Midbrain (tissue), 1 donor: ENCODE measurements at places on chromosomes 3 and 15.
A peak's percentile ranks its signal among the peaks of the same experiment; 100 is the strongest.

- DNase-seq, result no peak
Observed at GRCh38 chr3:32113566-32113965, 7.1 kb downstream of the GPD1L start.

- DNase-seq, result no peak
Observed at GRCh38 chr15:95196176-95196915, 965.0 kb downstream of the MCTP2 start.

- no peak for DNase-seq
Observed at GRCh38 chr15:95840855-95841254, 489.6 kb upstream of the NR2F2 start.

GRCh38 chr15:72800833-72801481 is 17.4 kb upstream of the ADPGK start:
- DNase-seq, result no peak

- DNase-seq, result no peak
Observed at GRCh38 chr3:46895761-46896160, 18.2 kb downstream of the PTH1R start.

DNA sequence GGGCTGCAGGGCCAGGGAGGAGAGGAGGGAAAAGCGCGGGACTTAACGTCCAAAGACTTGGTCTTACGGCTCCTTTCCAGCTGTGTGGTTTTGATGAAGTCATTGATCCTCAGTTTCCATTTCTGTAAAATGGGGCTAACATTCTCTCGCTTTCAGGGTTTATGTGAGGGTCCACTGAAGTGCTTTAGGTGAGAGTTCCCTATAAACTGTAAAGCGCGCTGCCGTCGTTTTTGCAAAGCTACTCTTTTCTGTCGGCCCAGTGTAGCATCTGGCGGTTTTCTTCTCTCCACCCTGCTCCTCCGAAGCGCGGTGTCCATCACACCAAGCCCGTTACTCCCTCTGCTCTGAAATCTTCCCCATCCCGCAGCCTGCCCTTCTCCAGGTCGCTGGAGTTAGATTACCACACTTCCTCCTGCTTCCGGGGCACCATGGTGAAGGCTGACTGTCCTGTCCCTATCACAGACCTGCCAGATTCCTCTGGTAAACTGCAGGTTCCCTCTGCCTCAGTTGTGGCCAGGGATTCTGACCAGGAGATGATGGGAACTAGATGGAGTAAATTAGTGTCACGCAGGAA is 702 bp upstream of the DNAJC17 start:
- no peak for DNase-seq

GRCh38 chr3:72473156-72473555 is 375.1 kb downstream of the SHQ1 start:
- no peak for DNase-seq

- no peak for DNase-seq
Observed at GRCh38 chr3:52090933-52091468, 34.6 kb upstream of the DUSP7 start.

DNA sequence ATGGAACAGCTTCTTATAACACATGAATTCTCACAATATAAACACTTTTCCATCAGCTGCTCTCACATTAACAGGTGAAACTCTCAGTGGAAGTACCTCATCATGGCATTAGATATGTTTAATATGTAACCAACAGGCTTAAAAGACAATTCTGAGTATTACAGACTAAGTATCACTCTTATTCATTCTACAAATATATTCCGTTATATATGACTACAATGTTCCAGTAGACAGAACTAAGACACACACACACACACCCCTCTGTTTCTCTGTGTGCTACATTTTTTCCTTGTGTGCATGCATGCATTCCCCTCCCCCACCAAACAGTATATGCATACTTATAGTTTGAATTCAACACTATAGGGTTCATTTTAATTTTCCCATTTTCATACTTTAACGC is 32.4 kb downstream of the MRPL3 start:
- DNase-seq, result no peak

GRCh38 chr3:18919158-18919557 is 229.2 kb upstream of the KCNH8 start:
- DNase-seq, result no peak

DNA sequence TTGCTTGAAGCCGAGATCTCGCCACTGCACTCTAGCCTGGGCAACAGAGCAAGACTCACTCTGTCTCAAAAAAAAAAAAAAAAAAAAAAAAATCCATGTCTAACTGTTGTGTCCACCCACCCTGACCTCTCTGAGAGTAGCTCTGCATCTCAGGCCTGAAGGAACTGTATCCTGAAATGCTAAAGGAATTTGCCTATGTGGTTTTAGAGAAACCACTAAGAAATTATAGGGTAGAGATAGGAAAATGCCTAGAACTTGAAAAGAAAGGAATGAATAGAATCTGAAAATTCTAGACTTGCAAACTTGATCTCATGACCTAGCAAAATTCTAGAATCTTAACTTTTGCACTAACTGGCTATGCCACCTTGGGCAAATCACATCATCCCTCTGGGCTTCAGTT is 217.5 kb upstream of the ROPN1 start:
- DNase-seq, result no peak

- DNase-seq, result no peak
Observed at GRCh38 chr3:36750737-36751136, 13.6 kb downstream of the DCLK3 start.

DNA sequence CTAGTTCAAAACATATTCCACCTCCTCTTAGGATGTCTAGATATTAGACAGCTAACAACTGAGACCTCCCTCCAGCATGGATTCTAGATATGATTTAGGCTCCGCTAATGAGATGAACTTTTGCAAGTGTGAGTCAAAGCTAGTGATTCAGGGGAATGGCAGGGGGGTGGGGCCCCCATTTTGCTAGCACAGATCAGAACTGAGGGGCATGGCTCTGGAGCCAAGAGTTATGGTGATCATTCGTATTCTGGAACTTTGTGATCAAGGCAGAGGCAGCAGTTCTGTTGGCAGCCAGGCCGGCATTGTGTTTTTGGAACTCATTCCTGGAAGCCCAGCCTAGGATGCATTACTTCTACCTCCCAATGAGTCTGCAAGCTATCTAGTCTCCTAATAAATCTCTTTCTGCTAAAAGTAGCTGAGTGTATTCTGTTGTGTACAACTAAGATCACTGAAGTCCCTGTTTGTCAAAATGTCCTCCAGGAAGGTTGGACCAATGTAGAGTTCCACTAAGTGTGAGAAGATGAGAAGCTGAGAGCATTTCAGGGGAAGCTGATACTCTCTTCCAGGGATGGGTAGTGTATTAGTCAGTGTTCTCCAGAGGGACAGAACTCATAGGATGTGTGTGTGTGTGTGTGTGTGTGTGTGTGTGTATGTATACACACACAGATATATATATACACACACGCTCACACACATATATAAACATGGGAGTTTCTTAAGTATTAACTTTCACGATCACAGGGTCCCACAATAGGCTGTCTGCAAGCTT is 312.7 kb downstream of the TLE3 start:
- DNase-seq, result no peak

GRCh38 chr3:6074952-6075351 is 786.0 kb upstream of the GRM7 start:
- DNase-seq, result no peak

GRCh38 chr3:30112902-30113484 is 493.4 kb upstream of the TGFBR2 start:
- DNase-seq, result peak; percentile 80

GRCh38 chr3:116464276-116464798 is 19.1 kb upstream of the LSAMP start:
- DNase-seq, result no peak

GRCh38 chr3:194165271-194166018 is 29.5 kb downstream of the HES1 start:
- no peak for DNase-seq

- no peak for DNase-seq
Observed at GRCh38 chr15:48833526-48834239, 22.8 kb upstream of the CEP152 start.

DNA sequence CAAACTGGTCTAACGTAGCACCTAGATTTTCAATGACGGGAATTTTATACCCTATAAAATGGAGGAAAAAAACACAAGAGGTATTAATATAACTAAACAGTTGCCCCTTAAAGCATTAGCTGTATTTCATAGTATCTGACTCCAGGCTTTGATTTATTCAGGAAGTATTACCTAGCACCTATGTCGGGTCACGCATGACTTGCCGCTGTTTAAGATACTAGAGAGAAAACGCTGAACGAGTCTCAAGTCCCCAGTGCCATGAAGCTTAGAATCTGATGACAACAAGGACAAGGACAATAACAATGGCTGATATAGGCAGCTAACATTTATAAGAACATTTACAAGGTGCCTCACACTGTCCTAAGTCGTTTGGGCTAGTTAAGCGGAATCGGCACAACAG is 1.9 kb downstream of the SNRPA1 start:
- DNase-seq, result no peak

GRCh38 chr3:99388780-99389179 is 249.6 kb upstream of the COL8A1 start:
- DNase-seq, result no peak

DNA sequence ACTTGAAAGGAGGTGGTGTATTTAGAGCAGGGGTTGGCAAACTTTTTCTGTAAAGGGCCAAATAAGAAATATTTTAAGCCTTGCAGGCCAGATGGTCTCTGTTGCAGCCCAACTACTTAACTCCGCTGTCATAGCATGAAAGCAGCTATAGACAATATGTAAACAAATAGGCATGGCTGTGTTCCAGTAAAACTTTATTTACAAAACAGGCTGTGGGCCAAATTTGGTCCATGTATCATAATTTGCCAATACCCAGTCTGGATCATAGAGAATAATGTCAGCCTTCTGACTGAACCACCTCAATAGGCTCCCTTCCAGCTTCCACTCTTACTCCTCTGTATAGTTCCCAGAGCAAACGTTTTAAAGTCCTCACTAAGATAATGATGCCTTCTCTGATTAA is 638.8 kb upstream of the CFAP20DC start:
- DNase-seq, result no peak

GRCh38 chr15:34055868-34056595 is 17.0 kb upstream of the AVEN start:
- no peak for DNase-seq

DNA sequence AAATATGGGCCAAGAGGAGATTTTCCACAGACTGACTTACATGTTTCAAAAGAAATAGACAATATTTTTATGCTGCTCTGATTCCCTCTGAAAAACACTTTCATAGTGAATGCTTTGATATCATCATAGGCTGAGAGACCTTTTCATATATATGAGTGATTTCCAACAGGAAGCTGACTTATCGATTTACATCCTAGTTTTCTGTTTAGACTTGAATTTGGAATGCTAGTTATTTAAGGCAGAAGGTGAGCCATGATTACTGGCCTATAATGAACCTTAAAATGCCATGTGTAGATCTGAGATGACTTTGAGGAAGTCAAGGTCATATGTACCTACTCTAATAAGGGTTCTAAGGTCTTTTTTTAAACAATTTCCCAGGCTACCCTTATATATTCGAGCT is 1126.1 kb downstream of the ROBO1 start:
- DNase-seq, result no peak

DNA sequence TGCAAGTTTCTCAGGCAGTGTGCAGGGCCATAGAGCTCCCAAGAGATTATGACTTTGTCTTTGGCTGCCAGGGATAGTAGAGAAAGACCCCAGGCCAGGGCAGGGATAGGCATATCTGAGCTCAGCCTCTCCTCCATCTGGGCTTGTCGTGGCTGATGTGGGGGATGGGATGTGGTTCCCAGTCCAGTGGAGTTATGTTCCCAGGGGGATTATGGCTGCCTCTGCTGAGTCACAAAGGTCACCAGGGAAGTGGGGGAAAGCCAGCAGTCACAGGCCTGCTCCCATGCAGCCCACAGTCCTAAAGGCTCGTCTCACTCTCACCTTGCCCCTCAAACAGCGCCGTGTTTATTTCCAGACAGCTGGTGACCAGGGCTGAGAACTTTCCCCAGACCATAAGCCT is 354.9 kb downstream of the SI start:
- DNase-seq, result no peak

DNA sequence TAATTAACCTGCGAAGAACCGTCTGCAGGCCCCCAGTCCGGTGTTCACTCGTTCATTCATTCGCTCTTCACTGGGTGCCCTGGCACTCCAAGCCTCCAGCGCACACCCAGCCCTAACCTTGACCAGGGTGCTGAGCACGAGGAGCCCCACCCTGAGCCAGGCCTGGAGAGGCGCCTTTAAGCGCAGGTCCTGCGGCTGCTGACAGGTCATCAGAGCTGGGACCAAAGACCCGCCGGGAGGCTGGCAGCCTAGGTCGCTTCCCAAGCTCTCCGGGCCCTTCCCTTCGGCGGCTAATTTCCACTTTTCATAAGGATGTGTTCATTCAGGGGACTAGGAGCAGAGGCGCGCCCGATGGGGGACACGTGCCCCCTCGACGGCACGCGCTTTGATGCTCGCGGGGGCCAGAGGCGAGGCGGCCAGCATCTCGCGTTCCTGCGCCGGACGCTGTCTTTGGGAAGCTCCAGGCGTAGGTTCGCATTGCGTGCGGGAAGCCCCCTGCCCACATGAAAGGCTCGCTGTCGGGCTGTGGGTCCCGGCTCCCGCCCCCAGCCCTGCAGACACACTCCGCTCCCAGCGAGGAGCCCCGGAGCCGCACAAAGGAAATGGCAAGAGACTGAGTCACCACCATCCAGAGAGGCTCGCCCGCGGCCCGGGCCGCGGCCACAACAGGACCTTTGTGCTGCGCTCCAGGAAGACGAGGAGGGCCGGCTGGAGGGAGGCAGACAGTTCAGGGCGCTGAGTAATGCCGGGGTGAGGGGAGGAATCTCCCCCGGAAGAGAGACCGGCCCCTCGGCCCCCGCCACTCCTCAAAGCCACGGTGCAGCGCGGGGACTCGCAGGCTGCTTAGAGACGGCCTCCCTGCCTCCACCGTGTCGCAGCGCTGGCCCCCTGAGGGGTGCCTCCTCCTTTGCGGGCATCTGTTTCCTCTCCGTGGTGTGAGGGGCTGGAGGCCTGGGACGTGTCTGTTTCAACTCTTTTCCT is 266.4 kb upstream of the HES1 start:
- peak; percentile 15 for DNase-seq
